Peyer's patch (tissue), 4 donors: ENCODE measurements at places on chromosomes 5 and 9. TPM values are rescaled to one million over a fixed set of nuclear protein-coding genes. Genes with fewer than 3 reads are reported as not detected.

DNA sequence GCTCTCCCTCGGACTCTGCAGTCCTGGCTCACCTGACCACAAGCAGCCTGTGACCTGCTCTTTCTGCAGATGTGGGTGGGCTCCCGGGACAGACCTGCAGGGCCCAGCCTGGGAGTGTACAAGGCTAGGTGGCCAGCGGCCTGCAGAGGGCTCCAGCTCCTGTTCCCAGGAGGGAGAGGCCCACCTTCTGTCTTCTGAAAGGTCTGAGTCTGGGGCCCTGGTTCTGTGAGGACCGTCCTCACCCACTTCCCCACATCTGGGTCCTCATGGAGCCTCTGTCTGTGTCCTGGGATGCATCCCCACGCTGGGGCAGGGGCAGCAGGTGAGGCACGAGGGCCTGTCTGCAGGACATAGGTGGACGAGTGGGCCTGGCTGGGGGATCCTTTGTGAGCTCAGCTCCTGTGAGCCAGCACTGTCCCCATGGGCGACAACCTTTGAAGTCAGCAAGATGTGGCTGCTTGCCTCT is 43.7 kb downstream of the PHF2 start:
- peak; percentile 8 for DNase-seq

DNA sequence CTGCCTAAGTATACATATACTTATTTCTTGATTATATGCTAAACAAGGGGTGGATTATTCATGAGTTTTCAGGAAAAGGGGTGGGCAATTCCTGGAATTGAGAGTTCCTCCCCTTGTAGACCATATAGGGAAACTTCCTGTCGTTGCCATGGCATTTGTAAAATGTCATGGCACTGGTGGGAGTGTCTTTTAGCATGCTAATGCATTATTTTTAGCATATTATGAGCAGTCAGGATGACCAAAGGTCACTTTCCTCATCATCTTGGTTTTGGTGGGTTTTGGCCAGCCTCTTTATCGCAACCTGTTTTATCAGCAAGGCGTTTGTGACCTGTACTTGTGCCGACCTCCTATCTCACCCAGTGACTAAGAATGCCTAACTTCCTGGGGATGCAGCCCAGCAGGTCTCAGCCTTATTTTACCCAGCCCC is 80.9 kb downstream of the ALDH7A1 start:
- DNase-seq, result no peak

The HTR4 gene
- 45.4 TPM for total RNA-seq

DNA sequence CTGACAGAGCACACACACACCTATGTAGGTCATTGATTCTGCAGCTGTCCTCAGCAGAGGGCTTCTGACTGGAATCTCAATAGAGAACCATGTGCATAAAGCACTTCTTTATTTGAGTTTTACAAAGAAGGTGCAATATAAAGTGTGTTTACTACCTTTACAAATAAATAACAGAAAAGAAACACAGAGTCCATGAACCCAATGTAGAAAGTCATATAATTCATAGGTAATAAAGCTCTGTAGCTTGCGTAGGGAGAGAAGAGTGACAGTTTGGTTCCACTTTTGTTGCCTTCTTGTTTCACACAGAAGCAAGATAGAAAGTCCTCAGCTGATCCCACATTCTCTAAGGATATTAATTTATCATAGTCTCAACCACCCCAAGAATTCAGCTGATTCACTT is 149.5 kb downstream of the GABRG2 start:
- DNase-seq, result no peak

DNA sequence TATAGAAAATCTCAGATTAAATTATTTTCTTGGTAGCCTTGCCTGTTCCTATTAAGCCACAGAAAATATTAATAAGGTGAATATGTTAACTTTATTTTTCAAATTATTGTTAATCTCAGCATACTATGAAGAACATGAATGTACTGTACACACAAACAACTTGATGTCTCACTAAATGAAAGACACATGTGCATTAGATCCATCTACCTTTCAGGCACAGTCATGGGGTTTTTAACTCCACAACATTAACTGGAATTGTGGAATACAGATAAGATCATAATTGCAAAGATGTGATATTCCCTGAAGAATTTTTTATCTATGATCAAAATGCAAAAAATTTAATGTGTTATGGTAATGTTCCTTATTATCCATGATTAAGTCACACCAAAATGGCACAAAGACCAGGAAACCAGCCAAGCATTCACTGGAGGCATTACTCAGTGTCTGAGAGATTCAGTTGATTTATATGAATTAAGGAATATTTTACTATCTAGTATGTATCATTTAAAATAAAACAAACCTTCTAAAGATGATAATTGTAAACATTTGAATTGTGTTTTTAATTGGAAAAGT is 150.0 kb upstream of the VCAN start:
- DNase-seq, result no peak

DNA sequence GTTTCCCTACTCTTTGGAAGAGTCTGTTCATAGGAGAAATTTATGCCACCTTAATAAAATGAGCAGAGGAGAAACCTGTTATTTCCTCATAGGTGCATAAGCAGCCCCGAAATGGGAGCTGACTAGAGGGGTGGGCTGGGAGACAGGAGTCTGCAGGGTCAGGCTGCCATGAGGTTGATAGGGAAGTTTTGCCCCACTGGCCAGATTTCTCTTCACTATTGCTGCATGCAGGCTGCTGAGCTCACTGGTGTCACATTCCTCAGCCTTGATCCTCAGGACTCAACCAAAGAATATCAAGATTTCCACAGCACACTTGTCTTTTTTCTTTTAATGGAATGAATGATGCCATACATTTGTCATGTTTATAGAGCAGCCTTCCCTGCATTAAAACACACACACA is 60.7 kb downstream of the BHMT start:
- no peak for DNase-seq

- peak; percentile 53 for DNase-seq
Observed at GRCh38 chr5:154756009-154756867, 1.1 kb downstream of the LARP1 start.

The TRIM14 gene
- 101 TPM for total RNA-seq

DNA sequence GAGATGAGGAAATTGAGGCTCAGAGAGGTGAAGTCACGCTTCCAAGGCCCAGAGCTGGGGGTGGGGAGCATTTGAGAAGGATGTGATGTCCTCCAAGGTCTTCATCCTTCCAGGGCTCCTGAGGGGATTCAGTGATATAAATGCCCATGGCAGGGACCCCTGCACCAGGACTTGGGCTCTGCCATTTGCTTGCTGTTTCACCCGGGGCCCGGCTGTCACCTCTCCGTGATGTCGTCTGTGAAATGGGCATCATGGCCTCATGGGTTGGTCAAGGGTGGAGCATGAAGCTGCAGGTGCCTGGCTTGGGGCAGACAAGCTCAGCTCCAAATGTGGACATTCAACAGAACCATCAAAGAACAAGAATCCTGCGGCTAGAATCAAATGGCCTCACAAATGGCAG is 253.1 kb downstream of the PBX3 start:
- no peak for DNase-seq

DNA sequence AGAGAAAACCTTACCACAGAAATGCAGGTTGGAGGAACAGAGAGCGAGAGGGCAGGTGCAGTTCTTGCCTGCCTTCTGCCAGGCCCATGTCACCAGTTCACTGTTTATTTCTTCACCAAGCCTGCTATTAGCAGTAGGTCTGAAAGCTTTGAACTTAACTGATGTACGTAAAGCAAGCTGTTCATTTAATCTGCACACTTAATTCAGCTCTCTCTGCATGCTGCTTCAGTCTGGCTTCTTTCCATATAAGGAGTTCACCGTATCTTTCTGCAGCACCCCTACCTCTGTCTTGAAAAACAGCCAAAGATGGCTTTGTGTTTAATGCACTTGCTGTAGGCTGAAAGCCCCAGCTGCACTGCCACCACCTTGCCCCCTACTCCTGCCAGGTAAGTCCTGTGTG is 205.1 kb downstream of the RAB3C start:
- DNase-seq, result no peak

- DNase-seq, result no peak
Observed at GRCh38 chr5:72621576-72621975, 114.4 kb upstream of the ZNF366 start.

The CENPK gene
- 22.3 TPM for total RNA-seq

The FOXI1 gene
- total RNA-seq, result not detected

GRCh38 chr5:176732306-176732705 is 78.1 kb upstream of the UNC5A start:
- no peak for DNase-seq

DNA sequence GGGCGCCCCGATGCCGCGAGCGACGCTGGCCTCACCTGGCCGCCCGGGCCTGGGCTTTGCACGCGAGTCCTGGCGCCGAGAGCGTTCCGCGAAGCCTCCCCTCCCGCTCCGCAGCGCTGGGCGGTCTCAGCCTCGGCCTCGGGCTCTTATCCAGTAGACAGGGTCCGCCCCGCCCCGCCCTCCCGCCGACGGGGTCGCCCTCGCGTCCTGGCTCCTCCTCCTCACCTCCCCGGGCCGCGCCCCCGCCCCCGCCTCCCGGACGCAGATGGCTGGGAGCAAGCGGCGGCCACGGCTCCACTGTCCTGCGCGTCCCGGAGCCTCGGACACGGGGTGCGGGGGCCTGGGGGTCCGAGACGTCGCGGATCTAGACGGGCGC is at the start of gene SLC6A3:
Gene SLC6A3 (minus strand): TSS at position 128 of the 376 bp plus-strand sequence. CDS start 2,243 bp downstream, outside the sequence.
- DNase-seq, result no peak

The COL27A1 gene
- 7.6 TPM for total RNA-seq

The LECT2 gene
- total RNA-seq, result not detected

DNA sequence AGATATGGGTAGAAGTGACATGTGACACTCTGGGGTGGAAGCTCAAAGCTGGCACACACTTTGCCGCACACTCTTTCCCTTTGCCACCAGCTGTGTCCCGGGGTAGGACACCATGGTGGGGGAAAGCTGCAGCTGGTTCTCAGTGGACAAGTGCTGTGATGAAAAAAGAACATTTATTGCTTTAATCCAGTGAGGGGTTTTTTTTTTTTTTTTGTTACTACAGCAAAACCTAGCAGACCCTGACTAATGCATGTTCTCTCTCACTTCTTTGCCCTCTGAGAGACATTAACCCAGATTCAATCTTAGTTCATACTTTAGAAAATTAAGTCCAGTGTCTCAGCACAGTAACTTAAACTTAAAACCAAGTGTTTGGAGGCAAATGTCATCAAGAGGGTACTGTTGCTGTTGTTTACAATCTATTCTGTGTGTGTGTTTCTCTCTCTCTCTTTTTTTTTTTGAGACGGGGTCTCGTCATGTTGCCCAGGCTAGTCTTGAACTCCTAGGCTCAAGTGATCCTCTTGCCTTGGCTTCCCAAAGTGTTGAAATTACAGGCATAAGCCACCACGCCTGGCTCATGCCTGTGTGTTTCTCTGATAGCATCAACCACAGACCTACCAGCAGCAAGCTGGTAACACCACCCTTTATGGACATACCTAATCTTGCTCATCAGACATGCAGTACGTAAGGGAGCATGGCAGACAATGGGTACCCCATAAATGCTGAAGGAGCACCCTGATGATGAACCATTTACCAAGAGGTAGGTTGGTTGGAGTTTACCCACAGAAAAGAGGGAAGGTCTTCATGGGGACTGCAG is 84.7 kb upstream of the TBC1D2 start:
- no peak for DNase-seq

The EXD3 gene
- total RNA-seq, result 82.4 TPM

The PCDHA1 gene
- not detected for total RNA-seq

DNA sequence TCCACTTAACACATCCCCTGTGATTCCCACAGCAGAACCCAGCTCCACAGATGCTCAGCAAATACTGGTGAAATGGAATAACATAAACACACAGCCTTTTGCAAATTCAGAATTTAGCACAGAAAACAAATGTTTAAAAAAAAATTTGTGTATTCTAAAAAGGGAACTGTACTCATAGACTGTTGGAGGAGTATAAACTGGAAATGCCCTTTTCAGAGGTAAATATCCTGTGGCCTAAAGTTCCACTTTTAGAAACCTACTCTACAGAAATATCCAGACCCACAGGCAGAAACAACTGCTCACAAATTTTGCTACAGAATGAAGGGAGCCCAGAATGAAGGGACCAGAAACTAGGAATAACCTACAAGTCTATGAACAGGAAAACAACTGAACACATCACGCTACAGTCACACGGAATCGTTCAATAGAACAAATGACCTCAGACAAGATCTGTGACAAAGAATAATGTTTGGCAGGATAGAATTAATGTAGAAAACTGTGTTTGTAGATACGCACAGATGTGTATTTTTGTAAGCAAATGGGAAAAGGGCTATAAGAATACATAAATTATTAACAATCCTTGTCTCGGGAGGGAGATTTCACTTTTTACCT is 78.5 kb downstream of the SHB start:
- DNase-seq, result no peak

The ECSCR gene
- total RNA-seq, result 8.5 TPM

DNA sequence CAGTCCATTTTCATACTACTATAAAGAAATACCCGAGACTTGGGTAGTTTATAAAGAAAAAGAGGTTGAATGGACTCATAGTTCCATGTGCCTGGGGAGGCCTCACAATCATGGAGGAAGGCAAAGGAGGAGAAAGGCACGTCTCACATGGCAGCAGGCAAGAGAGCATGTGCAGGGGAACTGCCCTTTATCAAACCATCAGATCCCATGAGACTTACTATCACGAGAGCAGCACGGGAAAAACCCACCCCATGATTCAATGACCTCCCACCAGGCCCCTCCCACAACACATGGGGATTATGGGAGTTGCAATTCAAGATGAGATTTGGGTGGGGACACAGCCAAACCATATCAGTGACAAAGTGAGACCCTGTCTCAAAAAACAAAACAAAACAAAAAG is 19.9 kb downstream of the TRAF2 start:
- no peak for DNase-seq

The SOHLH1 gene
- not detected for total RNA-seq

GRCh38 chr5:21071421-21071820 is 1083.4 kb upstream of the CDH18 start:
- DNase-seq, result no peak

The PCDHGA9 gene
- 4.7 TPM for total RNA-seq

- DNase-seq, result no peak
Observed at GRCh38 chr5:92337772-92338234, 954.7 kb upstream of the ARRDC3 start.

- DNase-seq, result no peak
Observed at GRCh38 chr5:149294872-149295829, 23.5 kb downstream of the AFAP1L1 start.

DNA sequence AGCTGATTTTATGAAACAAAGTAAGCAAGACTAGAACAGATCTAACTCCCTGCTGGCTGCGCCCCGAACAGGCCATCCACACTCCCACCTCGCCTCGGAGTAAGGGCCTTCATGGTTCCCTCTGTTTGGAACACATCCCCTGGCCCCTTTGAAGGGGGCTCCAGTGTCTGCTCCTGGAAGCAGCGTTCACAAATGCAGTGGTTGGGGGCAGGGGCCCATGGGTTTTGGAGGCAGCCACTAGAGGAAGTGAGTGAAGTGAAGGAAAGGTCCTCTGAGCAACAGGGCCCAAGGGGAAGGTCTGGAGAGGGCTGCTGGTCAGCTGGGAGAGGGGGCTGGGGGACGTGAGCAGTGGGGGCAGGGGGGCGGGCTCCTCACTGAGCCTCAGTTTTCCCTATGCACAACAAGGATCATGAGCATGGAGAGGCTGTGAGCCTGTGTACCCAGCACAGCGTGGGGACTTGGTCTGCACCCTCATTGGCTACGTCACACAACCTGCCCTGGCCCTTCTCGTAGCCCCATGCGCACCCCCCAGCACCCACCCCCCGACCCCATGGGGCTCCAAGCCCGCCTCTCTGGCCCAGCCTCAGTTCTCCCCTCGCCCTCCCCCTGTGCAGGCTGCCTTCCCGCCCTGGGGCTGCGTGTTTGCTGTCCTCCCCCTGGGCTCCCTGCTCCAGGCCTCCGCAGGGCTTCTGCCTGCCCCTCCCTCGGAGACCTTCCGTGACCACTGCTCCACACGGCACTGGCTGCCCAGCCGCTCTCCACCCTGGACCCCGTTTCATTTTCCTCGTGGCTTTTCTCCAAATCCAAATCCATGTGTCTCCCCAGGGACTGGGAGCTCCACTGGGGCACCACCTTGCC is 39.5 kb downstream of the RASGEF1C start:
- DNase-seq, result no peak

The CDH6 gene
- total RNA-seq, result 0.85 TPM

The TNC gene
- 14.5 TPM for total RNA-seq
